ENCODE measurements at places on chromosomes 2 and 18.

GRCh38 chr2:71746946-71747501 is 293.7 kb downstream of the DYSF start:
- DNase-seq: no peak

DNA sequence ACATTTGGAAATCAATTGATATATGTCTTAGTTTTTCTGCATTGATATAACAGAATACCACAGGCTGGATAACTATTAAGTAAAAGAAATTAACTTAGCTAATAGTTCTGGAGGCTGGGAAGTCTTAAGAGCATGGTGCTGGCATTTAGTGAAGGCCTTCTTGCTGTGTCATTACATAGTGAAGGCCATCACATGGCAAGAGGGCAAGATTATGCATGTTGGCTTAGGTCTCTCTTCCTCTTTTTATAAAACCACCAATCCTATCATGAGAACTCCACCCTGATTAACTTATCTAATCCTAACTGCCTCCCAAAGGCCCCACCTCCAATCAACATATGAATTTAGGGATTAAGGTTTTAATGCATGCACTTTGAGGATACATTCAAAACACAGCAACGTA is 225.5 kb upstream of the VRK2 start:
- no peak for DNase-seq

- DNase-seq: no peak
Measured at GRCh38 chr18:64803471-64803870, 654.6 kb upstream of the LINC00305 start.

DNA sequence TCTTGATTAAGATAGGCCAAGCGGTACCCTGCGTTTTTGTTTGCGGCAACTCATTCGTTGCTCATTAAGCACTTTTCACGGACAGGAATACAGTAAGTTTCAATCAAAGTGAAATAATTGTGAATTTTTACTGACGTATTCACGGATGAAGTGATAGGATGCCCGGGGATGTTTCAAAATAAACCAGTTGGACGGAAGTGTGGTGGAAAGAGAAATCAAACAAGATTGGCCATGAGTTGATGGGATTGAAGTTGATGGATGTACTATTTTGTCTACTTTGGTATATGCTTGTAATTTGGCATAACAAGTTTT is 481 bp downstream of the TMEM177 start:
- DNase-seq: no peak

GRCh38 chr2:31978436-31978835 is 32.4 kb downstream of the MEMO1 start:
- DNase-seq: no peak

DNA sequence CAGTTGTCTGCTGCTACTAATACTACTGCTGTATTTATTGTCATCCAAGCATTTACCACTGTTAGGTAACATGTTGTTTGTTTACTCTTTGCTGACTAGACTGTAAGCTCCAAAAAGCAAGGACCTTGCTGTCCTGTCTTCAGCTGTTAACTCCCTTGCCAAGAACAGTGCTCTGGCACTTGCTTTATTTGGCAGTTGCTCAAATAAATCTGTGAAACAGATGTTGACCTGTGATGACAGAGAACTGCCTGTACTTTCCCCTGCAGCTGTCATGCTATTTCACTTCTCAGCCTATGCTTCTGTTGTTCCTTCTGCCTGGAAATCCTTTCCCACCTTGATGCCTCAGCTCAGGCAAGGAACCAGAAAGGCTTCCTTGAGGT is 181.2 kb downstream of the ATAD2B start:
- DNase-seq: no peak

DNA sequence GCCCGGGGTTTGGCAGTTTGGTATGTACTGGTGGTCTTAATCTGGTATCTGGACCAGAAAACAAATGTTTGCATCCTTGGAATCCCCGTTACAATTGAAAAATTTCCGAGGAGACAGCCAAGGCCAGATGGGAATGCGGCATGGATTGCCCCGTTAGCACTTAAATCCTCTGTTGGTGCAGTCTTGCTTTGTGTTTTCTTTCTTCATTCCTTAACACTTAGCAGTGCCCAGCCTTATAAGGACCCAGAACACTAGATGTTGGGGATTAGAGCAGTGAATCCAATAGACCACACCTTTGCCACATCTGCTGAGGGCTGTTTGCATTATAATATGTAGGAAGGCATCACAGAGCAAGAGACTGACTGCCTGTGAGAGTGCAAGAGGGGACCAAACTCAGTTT is 12.8 kb upstream of the ZNF532 start:
- no peak for DNase-seq

DNA sequence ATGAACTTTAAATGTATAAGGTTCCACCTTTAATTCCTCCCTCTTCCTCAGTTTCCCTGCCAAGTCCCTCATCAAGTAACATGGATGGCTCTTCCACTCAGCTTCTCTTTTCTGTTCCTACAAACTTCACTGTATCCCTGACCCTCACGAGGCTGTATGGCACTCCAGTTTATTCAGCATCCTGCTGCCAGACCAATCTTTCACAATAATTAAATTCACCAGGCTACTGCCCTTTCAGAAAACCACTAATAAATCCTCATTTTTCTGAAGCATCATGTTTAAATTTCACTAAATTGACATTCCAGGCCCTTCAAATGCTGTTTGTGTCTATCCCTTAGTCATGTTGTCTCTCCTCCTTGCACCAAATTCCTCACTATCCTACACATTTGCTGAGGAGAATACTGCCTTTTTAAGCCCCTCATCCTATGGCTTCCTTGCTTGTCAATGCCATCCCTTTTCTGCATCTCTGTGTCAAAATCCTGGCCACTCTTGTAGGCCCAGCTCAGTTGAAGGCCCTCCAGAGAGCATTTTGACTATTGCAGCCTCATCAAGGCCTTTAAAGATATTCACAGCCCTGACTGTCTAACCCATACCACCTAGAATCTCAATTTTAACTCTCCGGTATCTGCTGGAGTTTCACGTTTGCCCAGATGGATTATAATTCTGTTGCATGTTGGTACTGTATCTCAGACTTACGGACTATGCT is 22.8 kb upstream of the ASNSD1 start:
- DNase-seq: no peak

DNA sequence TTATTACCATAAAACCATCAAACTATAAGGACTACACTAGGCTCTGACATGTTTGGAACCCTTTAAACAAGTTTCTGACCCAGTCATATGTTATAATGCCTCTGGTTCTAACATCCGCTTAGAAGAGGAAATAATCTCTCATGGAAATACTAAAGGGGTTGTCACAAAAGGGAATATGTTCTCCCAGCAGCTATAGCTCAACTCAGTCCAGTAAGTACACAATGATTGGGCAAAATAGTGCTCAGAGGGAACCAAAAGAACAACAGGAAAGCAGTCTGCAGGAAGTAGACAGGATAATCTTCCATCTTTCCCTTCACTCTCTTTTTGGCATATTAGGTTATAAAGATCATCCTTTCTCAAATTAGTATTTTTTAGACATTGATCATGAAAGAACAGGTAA is 4.3 kb downstream of the SRBD1 start:
- no peak for DNase-seq

GRCh38 chr2:137291836-137292570 is 526.7 kb downstream of the THSD7B start:
- DNase-seq: no peak

DNA sequence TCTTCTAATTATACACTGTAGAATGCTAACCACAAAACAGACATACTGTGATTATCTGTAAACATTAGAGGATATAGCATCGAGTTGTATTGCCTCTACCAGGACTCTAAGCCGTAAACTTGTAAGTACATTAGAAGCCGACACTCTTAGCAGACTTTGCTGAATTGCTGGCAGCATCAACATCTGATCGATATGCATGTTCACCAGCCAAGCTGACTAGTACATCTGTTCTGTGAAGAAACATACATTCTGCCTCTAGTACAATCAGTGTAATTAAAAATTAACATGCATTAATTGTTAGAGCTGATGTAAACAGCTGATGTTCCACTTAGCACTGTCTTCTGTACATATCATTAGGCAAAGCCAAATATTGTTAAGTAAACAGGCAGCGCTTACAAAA is 502.2 kb downstream of the NR4A2 start:
- DNase-seq: no peak

DNA sequence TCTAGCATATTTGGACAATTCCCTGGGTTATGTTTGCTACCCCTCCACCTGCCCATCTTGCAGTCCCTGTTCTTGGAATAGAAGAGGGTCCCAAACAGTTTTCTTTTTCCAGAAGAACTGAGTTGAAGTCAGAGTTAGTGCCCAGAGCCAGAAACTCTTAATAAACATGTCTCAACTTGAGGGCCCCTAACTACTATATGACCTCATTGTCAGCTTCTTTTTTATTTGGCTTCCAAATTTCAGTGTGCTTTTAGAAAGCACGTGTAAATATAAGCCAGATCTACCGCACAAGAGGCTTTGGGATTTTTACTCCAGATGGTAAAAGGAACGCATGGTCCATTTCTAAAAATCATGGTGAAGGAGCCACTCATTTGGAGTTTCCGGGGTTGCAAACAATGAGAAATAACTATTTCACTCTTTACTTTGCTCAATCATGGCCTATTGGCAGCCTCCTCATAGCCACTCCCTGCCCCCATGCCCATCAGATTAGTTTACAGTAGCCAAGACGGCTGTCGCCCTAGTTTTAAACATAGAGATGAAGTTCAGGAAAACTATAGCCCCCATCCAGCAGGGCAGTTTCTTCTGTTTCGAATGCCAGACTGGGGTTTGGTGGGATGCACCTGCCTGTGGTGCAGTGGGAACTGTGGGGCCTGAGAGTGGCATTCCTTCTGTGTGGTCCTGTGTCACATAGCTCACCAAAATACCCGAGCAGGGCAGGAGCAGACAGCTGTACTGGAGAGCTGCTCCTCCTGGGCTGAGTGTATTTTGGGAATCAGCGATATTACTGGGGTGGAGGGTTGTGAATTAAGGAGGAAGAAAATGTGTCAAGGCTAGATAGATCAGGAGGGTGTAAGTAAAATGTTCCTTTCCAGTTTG is 1.7 kb downstream of the MAPRE3 start:
- no peak for DNase-seq
